ENCODE measurements at places on chromosomes 1 and 21.

GRCh38 chr1:170318736-170319135, 173.0 kb downstream of the NTMT2 start:
- DNase-seq, result no peak

- DNase-seq, result peak; percentile 63
These were observed 86.8 kb downstream of the KCNJ6 start for GRCh38 chr21:37829447-37829846.

DNA sequence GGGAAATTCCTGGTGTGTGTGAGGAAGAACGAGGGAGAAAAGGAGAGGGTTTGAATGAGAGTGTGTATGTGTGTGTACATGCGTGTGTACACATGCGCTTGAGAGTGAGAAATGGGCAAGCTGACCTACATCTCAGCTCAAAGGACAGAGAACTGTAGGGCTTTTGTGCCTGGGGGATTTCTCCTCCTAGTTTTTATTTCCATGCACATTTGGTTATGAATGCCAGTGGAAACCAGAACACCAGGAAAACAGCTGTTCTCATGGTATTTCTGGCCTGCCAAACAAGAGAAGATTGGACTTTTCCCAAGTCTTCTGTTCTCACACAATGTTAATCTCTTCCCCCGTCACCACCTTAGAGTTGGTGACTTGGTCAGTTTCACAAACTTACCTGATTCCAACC, 45.2 kb downstream of the SLC44A3 start:
- DNase-seq, result no peak

- no peak for DNase-seq
These were observed 259.9 kb downstream of the FOXD2 start for GRCh38 chr1:47697616-47698335.

- DNase-seq, result no peak
These were observed 142.7 kb upstream of the UBE2U start for GRCh38 chr1:64060611-64061302.

DNA sequence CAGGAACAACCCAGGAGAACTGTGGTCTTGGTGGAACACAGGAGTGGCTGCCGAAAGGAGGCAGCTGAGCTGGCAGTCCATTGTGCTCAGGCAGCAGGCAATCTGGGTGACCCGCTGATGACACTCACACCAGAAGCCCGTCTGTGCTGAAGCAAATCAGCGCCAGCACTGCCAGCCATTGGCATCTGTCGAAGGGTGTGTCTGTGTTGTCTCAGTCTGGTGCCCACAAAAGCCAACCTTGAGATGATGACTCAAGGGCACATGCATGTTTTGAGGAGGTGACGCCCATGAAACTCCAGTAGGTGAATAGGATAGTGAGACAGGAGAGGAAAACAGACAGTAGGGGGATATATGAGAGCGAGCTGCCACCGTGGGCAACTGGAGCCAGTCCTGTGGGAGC, 167.3 kb downstream of the KAZN start:
- DNase-seq, result no peak

GRCh38 chr1:170592591-170593111, 60.7 kb downstream of the GORAB start:
- no peak for DNase-seq

GRCh38 chr1:157288996-157289395, 150.8 kb upstream of the ETV3 start:
- peak; percentile 72 for DNase-seq

DNA sequence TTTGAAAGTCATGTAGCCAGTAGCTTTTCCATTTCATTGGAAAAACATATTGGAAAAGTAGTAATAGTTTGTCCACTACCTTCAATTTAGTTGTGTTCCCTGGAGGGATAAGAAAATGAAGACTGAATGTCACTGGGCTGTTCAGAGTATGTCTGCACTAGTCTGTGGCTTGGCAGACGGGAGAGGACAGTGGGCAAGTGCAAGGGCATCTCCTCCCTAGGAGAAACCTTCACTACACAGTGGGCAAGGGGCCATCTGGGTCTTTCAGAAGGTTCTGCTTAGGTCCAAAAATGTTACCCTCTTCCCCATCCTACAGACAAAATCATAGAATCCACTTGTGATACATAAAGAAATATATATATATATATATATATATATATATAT, 118.1 kb downstream of the C1orf21 start:
- no peak for DNase-seq

GRCh38 chr1:20080441-20081352, 10.7 kb downstream of the PLA2G5 start:
- no peak for DNase-seq

DNA sequence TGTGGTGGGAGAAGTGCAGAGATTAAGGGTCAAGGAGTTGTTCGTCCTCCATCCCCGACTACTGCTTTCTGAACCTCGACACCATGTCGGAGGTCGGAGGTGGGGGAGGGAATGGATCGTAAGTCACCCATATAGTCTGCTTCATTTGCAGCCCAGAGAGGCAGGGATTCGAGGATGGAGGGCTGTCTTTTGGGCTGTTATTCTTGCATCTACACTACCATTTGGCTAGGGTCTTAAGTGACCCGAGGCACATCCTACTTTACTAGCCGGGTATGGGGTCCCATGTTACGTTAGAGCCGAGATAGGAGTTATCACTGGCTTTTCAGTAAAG, 578 bp downstream of the USP21 start:
- no peak for DNase-seq

- DNase-seq, result no peak
These were observed 153.8 kb downstream of the ADGRL2 start for GRCh38 chr1:81954534-81955020.

DNA sequence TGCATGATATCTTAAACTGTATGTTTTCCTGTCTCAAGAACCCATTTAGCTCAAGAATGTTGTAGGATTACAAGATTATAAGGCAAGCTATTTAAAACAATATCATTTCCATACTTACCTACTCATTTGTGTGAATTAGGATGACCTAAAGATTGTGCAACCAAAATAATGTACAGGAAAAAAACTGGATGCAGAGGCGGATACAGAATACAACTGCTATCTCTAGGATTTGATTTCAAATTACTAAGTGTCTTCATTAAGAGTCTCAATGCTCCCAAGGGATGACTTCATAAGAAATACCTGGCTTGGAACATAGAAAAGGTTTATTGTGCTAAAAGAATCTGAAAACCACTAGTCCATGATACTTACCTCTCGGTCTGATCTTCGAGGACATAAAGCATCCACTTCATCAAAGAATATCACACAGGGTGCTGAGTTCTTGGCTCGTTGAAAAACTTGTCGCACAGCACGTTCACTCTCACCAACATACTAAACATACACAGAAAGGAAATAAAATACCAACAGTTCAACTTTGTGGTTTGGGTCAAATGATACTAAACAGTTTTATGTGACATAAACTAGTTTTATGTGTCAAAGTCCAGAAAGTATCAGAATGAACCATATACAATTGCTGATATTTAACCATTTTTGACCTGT, 54.9 kb downstream of the NVL start:
- no peak for DNase-seq

- no peak for DNase-seq
These were observed 113.6 kb upstream of the KIF26B start for GRCh38 chr1:245041058-245041698.

- no peak for DNase-seq
These were observed 53.1 kb downstream of the HNRNPR start for GRCh38 chr1:23290836-23291565.

GRCh38 chr21:41583274-41583790, 75.4 kb upstream of the TMPRSS2 start:
- DNase-seq, result no peak

- DNase-seq, result no peak
These were observed 133.8 kb upstream of the EDN2 start for GRCh38 chr1:41618066-41618825.

- DNase-seq, result no peak
These were observed 55.9 kb downstream of the SEC16B start for GRCh38 chr1:177913762-177914540.

DNA sequence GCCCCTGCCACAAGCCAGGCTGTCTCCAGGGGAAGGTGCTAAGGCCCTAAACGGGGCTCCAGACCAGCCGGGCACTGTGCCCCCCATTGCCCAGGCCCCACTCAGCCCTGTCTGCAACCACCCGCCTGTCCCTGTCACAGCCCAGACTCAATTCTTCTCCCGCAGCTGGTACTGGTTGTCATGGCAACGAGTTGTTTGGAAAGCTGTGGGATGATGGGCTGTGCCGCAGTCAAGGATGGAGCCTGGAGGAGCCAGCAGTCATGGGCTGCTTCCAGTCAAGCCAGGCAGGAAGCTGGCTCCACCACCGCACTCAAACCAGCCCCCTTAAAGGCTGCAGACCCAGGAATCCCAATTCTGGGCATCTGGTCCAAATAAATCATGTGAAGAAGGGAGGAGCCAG, 4.2 kb downstream of the SPOCD1 start:
- DNase-seq, result no peak

DNA sequence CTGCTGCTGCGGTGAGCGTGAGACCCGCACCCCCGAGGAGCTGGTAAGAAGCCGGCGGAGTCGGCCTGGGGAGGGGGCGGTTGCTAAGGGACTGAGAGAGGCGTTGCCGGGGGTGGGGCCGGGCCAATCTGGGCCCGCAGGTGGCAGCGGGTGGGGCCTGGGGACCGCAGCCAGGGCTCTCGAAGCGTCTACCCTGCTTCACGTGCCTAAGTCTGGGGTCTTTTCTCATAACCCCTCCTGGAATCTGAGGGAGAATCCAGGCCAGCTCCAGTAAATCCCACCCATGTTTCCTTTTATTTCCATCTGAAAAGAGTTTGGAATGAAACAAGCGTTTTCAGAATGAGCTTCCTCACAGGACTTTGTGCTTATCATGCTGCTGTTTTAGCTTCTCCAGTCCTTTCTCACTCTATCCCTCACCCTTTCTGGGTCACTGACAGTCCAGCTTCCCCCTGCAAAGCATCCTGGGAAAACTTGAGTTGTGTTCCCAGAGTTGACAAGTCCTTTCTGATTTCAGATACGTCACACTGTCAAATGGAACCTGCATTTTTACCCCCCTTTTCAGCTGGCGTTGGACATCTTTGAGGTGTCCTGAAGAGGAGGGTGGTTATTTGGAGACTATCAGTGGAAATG, 431 bp downstream of the CLCN6 start:
- peak; percentile 58 for DNase-seq

DNA sequence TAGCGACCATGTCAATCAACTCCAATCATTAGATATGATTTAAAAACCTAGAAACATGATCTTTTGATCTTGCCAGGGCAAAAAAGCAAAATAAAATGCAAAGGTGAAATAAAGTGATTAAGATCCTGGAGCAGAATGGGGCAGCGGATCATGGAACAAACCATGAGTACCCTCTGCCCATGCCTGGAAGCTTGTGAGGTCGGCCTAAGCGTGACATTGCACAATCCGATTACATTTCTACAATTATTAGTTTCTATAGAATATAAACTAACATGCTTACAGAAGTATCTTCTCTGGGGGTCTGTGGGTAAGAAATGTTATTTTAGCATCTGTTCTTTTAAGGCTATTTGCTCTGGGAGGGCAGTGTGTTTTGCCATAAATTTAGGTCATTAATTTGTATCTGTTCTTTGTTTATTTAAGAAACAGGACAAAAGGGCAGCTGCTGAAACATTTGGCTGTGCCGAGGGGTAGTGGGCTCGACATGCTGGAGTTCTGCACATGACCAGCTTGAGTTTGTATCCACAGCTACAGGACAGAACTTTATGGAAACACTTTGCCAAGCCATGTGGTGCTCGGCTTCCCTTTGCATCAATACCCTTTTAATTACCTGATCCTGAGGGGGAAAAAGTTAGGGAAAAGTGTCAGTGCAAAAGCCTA, 55.9 kb downstream of the ZBTB18 start:
- DNase-seq, result no peak

DNA sequence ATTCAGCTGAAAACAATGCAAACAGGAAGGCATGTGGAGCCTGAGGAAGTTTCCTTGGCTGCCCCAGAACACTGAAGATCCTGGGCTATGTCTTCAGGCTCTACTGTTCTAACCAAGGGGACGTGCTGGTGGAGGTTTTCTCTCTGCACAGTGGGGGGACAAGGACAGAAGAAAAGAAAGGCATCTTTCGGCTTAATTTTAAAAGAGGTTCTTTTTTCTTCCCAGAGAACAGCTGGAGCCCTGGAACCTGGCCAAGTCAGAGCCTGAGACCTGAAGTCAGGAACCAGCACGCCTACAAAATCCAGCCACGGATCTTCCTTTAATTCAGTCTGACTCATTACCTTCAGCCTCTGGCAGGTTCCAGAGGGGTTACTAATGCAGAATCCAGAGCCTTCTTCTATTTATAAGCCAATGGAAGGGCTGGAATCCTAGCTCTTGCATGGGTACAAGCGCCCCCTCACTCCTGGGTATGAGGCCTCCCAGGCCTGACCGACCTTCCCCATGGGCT, 19.8 kb downstream of the CTNNBIP1 start:
- DNase-seq, result no peak

GRCh38 chr1:46420533-46420915, 26.4 kb downstream of the FAAH start:
- DNase-seq, result no peak

DNA sequence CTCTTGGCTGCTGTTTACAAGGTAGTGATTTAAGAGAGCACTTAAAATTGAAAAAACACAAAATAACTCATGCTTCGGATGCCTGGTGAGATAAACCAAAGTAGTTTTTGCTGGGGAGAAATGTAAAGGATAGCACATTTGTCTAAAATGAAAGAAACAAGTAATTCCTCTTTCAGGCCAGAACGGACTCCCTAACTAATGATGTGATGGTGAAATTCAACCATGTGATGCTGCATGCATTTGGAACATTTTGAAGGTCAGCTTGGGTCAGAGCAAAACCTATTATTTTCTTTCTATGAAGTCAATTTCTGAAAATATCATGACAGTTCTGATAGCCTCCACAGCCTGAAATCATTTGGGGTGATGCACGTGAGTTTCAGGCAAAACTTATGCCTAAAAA, 27.6 kb downstream of the NMNAT2 start:
- DNase-seq, result peak; percentile 37

- DNase-seq, result no peak
These were observed 23.6 kb upstream of the PIGC start for GRCh38 chr1:172467446-172467845.

GRCh38 chr1:17893891-17894631, 138.9 kb downstream of the ACTL8 start:
- DNase-seq, result no peak

DNA sequence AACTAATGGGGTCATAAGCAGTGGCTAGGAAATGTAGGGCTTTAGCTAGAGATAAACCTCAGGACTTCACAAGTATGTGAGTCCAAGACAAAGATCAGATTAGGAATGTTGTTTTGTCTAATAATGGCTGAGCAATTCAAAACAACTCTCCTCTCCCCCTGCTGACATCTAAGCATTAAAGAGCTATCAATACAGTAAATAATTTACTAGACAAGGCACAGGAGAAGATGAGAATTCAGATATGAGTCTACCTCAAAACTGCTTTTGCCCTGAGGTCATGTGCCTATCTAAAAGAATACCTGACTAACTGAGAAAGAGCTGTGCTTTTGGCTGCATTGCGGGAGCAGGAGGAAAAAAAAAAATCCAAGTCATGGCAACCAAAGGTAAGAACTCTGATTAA, 86.8 kb downstream of the SPATA17 start:
- no peak for DNase-seq

All from inflammatory macrophage treated with lipopolysaccharide for 1 hour (primary cell).